ENCODE measurements at places on chromosomes 1 and 21.

- DNase-seq, result no peak
These were observed 25.1 kb downstream of the DENND2D start for GRCh38 chr1:111175349-111175748.

- DNase-seq, result no peak
These were observed 116.9 kb upstream of the TIAM1 start for GRCh38 chr21:31460980-31461379.

- no peak for DNase-seq
These were observed 9.3 kb downstream of the TP73 start for GRCh38 chr1:3661631-3662030.

DNA sequence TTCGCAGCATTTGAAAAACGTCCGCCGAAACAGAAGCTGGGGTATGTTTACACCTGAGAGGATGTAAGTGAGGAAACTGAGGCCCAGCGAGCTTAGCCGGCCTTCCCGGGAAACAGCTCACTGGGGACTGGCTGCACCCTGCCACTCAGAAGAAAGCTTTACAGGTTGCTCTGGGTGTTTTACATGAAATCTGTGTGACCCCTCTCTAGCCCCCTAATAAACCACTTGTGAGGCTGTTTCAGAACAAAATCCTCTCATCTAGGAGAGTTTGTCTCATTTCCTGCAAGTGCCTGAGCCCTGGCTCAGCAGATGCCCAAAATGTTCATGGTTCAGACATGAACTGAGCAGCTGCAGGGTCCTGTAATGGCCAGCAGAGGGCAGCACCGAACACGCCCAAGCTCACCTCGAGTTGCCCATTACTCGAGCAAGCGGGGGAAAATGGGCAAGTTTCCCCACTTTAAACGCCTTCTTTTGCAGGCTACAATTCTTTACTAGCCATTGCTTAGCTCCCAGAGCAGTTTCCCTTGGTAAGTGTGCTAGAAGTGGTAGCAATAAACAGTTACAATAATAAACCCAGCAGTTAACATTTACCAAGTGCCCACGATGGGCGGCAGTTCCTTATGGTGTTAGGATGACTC is 76.4 kb downstream of the FHAD1 start:
- DNase-seq, result peak; percentile 84

DNA sequence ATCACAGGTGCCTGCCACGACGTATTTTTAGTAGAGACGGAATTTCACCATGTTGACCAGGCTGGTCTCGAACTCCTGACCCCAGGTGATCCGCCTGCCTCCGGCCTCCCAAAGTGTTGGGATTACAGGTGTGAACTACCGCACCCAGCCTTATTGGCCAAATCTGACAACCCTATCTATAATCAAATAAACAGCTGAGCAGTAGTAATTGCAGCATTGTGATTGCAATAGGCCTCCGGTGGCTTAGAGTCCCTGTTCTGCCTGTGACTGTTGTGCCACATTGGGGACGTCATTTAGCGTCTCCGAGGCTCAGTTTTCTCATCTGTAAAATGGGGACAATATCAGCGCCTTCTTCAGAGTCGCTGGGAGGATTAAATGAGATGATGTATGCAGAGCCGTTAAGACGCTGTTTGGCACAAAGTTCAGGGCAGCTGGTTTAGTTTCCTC is 569 bp upstream of the CAPN2 start:
- DNase-seq, result no peak

DNA sequence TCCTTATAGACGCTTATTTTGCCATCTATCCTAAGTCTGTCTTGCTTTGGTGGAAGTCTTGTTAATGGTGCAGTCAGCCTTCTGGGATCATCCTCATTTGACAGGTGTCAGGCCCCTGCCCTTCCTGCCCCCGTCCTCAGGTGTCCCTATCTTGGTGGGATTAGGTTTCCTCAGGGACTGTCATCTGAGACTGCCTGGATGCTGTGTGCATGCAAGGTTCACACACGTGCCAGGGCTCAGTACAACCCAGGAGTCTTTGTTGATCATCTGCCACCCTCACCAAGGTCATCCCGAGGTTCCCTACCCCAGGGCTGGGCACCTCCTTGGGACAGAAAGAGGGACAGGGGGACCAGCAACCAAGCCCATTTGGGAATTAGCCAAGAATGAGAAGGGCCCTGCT is 18.0 kb downstream of the PADI2 start:
- no peak for DNase-seq

GRCh38 chr1:37945743-37946702 is 830 bp downstream of the INPP5B start:
- peak; percentile 97 for DNase-seq

GRCh38 chr1:66372522-66373101 is 161.3 kb upstream of the SGIP1 start:
- no peak for DNase-seq

DNA sequence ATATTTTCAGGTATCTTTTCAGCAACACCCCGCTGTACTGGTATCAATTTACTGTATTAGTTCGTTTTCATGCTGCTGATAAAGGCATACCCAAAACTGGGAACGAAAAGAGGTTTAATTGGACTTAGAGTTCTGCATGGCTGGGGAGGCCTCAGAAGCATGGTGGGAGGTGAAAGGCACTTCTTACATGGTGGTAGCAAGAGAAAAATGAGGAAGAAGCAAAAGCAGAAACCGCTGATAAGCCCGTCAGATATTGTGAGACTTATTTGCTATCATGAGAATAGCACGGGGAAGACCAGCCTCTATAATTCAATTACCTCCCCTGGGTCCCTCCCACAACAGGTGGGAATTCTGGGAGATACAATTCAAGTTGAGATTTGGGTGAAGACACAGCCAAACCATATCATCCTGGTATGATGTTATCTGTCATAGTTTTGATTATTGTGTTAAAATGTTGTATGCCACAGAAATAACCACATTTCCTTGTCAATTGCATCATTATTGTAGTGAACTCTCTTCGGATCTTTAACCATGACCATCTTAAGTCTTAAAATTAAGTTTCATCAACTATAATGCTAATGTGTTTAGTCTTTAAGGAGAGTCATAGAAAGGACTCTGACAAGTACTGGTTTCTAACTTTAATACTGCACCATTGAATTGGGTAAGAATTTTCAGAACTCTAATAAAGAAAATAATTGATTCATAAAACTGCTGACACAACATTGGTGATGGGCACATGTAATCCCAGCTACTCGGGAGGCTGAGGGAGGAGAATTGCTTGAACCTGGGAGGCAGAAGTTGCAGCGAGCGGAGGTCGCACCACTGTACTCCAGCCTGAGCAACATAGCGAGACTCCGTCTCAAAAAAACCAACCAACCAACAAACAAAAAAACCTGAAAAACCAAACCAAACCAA is 58.2 kb downstream of the TBX19 start:
- DNase-seq, result no peak

DNA sequence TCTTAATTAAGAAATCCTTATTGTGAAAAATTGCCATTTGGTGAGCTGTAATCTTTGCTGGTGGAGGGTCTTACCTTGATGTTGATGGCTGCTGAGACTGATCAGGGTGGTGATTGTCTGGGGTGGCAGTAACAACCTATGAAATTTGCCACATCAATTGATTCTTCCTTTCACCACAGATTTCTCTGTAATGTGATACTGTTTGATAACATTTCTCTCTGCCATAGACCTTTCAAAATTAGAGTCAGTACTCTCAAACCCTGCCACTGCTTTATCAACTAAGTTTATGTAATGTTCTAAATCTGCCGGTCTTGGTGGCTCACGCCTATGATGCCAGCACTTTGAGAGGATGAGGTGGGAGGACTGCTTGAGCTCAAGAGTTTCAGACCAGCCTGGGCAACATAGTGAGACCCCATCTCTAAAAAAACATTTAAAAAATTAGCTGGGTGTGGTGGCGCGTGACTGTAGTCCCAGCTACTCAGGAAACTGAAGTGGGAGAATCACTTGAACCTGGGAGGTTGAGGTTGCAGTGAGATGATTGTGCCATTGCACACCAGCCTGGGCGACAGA is 5.0 kb downstream of the KPNA6 start:
- no peak for DNase-seq

GRCh38 chr1:95953015-95953414 is 719.0 kb downstream of the RWDD3 start:
- DNase-seq, result peak; percentile 11

GRCh38 chr1:242784084-242784483 is 259.6 kb upstream of the PLD5 start:
- no peak for DNase-seq

- no peak for DNase-seq
These were observed 17.0 kb downstream of the FAM151A start for GRCh38 chr1:54606096-54606989.

DNA sequence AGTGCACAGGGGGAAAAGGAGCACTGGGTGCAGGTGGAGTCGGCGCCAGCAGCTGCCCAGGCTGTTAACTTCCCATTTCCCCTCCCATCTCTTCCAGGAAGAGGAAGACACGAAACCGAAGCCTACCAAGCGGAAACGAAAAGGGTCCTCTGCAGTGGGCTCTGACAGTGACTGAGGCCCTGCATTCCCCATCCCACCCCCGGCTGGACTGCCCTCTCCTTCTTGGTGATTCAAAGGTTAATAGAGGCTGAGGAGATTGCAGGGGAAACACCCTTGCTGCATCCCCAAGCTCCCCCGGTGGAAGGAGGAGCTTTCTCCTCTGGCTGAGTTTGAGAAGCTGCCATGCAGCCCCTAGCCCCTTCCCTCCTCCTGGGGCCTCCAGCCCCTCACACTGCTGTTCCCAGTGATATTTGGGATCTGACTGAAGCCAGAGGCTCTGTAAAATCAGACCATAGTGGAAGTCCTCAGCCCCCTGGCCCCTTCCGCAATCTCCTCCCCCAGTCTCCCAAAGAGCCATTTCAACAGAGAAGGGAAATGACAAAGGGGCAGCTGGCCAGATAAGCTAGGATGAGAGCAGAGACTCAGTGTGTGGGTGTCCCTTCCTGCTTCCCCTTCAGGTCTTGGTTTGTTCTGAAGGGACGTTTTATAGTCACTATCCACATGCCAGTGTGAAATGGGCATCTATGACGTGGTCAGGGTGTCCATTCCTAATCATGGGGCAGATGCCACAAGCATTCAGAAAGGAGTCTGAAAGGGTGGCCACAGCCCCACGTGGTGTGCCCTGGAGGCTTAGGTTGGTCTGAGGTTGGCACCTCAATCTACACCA is 1.9 kb upstream of the SLC27A3 start:
- DNase-seq, result no peak

GRCh38 chr1:204873714-204874113 is 3.1 kb downstream of the NFASC start:
- no peak for DNase-seq

Data from fibroblast of the aortic adventitia (primary cell).